ENCODE measurements at places on chromosomes 2 and 18.
A peak's percentile ranks its signal among the peaks of the same experiment; 100 is the strongest.

GRCh38 chr2:215681799-215682596 lies 246.1 kb upstream of the FN1 start:
- no peak for DNase-seq

DNA sequence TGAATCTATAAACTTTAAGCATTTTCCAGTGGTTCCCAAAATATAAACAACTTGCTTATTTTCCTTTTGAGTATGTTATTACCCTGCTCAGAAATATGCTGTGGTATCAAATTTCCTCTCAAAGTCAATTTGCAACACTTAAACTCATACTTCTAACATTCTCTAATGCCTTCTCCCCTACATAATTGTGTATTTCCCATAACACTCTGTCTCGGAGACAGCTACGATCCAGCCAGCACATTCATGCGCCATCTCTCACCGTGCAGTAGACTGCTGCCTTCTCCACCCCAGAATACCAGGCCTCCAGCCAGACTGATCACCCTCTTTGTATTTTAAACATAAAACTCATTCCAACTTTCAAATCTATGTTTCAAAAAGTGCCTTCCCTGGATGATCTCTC lies 41.8 kb downstream of the TIMM21 start:
- peak; percentile 35 for DNase-seq

GRCh38 chr2:171383134-171383533 lies 50.7 kb downstream of the METTL8 start:
- no peak for DNase-seq

DNA sequence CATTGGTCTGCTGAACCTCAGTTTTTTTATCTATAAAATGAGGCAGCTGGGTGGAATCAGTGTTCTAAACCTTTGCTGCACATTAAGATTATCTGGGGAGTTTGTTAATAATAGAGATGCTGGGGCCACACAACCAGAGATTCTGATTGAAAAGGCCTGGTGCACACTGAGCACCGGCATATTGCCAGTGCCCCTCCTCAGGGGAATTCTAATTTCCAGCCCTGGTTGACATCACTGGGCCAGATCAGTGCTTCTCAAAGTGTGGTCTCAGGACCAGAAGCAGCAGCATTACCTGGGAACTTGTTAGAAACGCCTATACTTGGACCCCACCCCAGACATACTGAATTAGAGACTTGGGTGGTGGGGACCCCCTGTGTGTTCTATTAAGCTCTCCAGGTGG lies 112.5 kb downstream of the SETBP1 start:
- no peak for DNase-seq

GRCh38 chr2:207891086-207891844 lies 121.6 kb upstream of the FZD5 start:
- DNase-seq, result no peak

DNA sequence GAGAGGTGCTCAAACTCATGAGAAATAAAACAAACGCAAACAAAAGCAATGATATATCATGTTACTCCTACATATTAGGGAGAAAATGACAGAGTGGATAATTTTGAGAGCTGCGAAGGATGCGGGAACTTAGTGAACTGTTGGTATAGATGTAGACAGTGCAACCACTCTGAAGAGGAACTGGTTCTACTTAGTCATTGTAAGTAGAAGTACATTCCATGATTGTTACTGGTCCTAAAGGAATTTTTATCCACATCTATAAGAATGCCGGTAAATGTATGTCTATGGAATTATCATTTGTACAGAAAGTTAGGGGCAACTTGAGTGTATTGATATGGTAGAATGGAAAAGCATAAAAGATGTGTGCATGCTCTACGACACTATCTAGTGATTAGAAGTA lies 1238.4 kb downstream of the LRP1B start:
- no peak for DNase-seq

- no peak for DNase-seq
Measured at GRCh38 chr2:80592106-80592505, 287.6 kb upstream of the LRRTM1 start.

DNA sequence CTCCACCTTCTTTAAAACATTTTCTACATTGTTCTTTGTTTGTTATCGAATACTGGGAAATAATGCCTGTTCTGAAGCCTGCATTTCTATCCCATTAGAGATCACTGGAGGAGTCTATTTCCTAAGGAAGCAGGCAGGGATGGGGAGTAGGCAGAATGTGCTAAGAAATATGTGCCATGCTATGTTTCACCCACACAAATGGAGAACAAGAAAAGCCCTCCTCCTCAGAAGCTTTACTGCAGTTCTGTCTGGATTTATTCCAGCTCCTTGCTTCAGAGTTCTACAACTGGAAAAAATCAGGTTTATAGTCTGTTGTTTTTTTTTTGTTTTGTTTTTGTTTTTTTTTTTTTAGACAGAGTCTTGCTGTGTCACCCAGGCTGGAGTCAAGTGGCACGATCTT lies 825.1 kb downstream of the SLC4A3 start:
- no peak for DNase-seq

DNA sequence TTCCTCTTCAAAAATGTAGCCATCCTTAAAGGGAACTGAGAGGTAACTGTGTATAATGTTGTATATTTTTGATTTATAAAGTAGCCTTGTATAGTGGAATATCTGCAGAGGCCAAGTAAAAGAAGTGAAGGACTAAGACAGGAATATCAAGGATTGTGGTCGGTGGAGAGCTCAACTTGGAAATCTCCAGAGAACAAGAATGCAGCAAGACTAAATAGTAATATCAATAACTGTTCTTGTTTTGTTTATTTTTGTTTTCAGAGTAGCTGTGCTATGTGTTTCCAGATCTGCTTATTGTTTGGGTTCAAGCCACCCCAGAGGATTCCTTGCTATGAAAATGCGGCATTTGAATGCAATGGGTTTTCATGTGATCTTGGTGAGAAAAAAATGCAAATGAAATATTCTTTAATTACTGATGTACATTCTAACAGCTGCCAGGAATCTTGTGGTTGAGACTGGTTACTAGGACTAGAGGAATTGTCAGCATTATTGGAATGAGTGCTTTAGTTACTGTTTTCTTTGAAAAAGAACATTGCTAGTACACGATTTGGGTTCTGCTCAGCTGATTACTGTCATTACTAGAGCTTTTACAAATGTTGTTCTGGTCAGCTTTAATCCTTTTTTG lies 25.0 kb downstream of the FASTKD2 start:
- DNase-seq, result no peak

DNA sequence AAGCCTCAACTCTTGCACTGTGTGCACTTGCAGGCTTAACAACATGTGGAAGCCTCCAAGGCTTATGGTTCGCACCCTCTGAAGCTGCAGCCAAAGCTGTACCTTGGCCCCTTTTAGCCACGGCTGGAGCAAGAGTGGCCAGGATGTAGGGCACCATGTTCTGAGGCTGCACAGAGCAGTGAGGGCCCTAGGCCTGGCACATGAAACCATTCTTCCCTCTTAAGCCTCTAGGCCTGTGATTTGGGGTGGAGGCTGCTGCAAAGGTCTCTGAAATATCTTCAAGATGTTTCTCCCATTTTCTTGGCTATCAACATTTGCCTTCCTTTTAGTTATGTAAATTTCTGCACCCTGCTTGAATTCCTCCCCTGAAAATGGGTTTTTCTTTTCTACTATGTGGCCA lies 161.9 kb upstream of the SPATS2L start:
- DNase-seq, result no peak

GRCh38 chr2:159228081-159228581 lies 58.4 kb downstream of the WDSUB1 start:
- no peak for DNase-seq

DNA sequence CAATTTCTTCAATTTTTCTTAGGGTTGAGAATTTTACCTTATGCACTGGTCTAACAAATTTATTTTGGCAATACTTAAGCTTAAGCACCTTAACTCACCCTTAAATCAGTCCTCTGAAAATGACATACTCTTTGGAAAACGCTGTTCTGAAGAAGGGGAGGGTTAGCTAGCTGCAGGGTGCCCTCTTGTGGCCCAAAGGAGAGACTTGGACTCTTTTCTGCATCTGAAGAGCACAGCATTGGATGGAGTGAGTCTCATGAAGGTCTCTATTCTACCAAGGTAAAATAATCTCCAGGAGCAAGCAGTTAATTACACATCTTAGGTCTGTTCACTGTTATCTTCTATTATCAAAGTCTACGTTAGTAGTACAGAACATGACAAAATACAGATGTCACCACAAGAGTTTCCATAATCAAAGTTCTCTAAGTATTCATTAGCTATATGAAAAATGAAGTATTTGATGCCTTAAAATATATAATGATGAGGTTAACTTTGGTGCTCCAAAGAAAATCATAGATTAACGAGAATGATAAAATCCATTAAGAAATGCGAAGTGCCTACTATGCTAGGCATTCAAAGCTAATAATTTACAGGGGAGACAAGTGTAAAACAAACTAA lies 24.4 kb downstream of the PUM2 start:
- DNase-seq, result peak; percentile 61

- no peak for DNase-seq
Measured at GRCh38 chr18:22710673-22711191, 222.4 kb upstream of the RBBP8 start.

- DNase-seq, result peak; percentile 65
Measured at GRCh38 chr2:23492921-23493320, 107.9 kb downstream of the KLHL29 start.

DNA sequence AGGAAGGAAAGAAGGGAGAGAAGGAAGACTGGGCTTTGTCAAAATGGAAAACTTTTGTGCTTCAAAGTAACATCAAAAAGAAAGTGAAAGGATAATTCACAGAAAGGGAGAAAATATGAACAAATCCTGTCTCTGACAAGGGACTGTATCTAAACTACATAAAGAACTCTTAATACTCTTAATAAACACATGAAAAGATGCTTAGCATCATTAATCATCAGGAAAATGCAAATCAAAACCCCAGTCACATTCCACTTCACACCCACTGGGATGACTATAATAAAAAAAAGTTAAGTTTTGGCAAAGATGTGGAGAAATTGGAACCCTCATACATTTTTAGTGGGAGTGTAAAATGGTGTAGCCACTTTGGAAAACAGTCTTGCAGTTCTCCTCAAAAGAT lies 11.8 kb upstream of the ZFP36L2 start:
- DNase-seq, result no peak

DNA sequence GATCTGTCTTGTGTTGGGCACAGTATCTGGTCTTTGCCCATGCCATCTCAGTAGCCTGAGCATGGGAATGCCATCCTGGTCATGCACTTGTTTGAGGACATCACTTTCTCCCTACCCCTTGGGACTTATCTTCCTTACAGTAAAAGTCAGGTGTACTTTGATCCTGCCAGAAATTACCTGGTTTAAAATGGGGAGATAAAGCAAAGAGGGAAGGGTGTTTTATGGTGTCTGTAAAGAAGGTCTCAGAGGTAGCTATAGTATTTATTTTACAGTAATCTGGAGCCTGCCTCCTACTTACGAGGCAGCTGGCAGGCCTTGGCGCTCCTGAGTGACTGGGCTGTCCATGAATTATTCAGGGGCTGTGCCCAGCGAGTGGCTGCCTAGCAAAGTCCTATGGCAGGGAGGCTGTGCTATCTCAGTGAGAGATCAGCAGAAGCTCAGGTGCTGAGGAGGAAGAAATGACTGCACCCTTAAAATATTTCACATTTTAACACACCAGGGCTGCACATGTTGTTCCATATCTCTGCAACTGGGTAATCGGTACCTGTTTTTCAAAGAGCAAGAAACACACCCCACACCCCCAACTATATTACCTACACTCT lies 93.9 kb downstream of the SPTBN1 start:
- no peak for DNase-seq

- no peak for DNase-seq
Measured at GRCh38 chr18:37156330-37156942, 327.5 kb downstream of the KIAA1328 start.

DNA sequence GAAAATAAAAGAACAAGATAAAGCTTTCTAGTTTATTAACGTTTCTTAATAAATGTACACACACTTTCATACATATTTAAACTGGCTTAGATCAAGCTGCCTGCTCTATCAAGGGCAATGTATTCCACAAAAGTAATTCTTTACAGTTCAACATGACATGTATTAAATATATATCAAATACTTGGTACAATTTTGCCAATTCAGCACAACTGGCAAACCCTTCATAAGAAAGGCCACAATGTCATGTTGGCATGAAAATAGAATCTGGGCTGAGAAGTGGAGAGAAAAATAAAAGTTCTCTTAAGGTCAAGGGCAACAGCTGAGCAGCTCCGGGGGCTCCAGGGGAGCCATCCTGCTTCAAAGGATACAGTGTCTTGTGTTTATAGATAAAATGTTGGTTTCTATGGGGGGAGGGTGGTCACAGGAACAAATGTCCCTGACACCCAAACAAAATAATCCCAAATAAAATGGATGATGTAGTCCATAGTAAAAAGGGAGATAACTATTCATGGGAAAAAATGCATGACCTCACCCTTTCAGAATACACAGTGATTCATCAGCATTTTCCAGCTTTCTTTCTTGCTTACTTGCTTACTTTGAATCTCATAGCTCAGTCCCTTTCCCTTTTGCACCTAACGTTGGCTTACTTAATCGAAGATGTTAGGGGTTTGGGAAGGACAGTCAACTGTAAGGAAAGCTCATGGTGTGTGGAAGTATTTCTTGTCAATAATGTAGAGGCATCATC lies 494.9 kb downstream of the NYAP2 start:
- peak; percentile 29 for DNase-seq

- DNase-seq, result no peak
Measured at GRCh38 chr2:96250188-96250587, 15.6 kb downstream of the TMEM127 start.

DNA sequence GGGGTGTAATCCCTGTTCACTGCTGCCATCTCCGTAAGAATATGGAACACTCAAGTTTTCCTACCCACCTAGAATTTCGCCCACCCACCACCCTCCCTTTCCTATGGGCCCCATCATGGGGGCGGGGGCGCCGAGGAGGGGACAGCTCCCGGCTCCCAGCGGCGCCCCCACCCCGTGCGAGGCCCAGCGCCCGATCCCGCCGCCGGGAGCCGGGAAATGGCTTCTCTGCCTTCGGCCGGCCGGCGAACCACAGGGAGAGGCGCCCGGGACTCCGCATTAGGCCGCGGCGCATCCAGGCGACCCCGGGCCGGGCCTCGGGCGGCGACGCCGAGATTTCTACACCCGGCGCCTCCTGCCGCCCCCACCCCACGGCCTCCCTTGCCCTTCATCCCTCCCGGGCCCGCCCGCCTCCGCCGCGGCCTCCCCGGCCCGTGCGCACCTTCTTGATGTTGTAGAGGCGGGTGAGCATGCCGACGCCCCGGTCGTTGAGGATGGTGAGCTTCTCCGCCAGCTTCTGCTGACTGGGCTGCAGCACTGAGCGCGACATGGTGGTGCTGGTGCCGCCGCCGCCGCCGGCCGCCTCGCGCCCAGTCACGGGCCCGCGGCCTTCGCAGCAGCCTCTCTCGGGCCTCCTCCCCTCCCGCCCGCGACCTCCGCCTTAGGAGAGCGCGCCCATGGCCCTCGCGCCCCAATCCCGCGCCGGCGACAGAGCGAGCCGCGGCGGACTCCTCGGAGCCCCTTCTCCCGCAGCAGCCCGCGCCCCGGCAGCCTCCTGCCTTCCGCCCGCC lies 510 bp downstream of the NCKAP1 start:
- no peak for DNase-seq

Data from stomach (tissue), 19 donors.